ENCODE measurements at places on chromosomes 6 and 20.

DNA sequence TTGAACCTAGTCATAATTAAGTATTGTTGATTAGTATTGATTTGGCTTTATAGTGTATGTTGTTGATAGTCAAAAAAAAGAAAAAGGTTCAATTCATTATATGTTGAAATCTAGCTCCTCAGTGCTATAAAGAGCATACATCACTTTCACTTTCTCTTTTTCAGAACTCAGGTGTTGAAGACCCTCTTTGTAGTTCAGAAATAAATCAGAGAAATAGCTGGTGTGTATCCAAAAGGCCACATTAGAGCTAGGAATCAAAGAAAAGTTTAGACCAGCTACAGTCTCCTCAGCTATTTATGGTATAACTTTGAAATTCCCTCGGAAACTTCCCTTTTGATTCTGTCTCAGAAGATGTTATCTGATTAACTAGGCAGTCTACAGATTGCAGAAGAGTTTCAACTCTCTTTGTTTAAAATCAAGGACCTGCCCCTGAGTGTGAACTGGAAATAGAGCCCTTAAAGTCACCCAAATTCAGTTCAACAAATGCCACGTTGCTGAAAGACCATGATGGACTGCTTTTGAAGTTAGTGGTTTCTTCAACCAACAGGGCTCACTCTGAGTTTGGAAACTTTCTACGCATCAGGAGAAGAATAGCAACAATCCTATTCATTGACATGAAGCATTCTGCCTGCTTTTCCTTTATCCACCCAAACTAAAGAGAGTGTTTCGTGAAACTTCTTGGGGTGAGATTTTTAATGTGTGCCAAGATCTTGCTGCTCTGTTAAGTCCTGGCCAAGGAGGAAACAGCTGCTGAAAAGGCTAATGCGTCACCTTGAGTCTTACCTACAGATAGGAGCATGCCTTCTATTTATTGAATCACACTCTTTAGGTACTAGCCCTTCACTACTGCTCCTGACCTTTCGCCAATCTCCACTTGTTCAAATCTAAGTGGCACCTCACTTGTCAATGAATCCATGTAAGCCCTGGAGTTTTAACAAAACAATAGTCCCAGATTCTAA lies 111.7 kb downstream of the TNFRSF21 start:
- no peak for DNase-seq

GRCh38 chr20:43949741-43950618 lies 35.3 kb downstream of the TOX2 start:
- peak; percentile 26 for DNase-seq

DNA sequence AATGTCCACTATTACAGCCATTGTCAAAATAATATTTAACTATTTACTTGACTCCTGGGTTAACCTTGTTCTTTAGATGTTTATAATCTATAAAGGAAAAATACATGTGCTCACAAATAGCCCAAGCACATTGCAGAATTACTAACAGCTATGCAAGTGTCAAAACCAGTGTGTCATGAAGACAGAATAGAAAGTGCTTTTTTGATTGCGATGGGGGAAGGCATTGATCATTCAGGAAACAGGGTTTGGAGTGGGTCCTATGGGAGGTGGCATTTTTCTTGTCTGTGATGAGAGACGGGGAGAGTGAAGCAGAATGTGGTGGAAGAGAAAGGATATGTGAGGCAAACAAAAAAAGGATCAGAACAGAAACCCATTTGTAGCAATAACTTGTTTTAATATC lies 1.0 kb upstream of the AGPAT4 start:
- no peak for DNase-seq

GRCh38 chr20:46308258-46309157 lies at the start of gene CDH22:
Gene CDH22 (minus strand): TSS chr20:46308498. CDS start chr20:46251294, 57,204 bp downstream.
- peak; percentile 65 for DNase-seq

DNA sequence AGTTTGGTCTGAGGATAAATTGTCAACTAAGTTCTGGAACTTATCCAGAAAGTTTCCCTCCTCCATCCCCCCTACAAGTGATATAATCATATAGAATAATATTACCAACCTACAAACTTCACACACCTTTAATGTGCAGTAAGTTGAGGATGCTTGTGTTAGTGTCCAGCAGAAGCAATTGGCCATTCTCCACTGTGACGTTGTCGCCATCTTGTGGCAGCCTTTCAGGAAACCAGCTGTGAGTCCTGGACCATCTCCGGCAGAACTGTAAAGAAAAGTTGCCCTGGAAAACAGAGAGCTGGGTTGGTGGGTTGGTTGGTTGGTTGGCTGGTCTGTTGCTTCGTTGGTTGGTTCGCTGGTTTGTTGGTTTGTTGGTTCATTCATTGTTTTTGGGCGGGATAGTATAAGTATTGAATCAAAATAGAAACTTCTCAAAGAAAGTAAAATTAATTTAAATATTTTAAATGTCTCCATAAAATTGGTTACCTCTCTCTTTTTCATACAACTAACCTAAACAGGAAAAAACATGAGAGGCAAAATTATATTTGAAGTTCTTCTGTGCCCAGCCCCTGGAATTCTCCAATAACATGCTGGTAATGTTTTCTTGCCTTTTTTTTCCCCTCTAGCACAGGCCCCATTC lies 127.5 kb downstream of the PKHD1 start:
- DNase-seq: peak; percentile 72

DNA sequence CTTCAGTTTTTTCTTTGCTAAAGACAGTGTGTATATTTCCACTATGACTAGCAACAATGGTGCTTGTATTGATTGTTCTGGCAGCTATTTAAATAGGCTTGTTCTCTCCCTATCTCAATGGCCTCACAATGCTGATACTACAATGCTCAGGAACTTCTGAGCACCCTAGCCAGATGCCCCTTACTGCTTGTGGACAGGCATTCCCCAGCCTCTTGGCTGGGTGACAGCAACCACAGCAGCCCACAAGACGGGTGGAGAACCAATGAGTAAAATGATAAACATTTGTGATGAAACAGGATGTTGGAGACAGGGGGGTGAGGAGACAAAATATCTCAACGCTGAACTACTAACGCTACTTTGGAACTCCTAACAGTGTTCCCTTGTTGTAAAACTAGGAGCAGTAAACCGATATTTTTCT lies 42.3 kb downstream of the HIVEP2 start:
- DNase-seq: peak; percentile 38

- no peak for DNase-seq
Measured at GRCh38 chr6:157420497-157420896, 39.5 kb downstream of the ZDHHC14 start.

DNA sequence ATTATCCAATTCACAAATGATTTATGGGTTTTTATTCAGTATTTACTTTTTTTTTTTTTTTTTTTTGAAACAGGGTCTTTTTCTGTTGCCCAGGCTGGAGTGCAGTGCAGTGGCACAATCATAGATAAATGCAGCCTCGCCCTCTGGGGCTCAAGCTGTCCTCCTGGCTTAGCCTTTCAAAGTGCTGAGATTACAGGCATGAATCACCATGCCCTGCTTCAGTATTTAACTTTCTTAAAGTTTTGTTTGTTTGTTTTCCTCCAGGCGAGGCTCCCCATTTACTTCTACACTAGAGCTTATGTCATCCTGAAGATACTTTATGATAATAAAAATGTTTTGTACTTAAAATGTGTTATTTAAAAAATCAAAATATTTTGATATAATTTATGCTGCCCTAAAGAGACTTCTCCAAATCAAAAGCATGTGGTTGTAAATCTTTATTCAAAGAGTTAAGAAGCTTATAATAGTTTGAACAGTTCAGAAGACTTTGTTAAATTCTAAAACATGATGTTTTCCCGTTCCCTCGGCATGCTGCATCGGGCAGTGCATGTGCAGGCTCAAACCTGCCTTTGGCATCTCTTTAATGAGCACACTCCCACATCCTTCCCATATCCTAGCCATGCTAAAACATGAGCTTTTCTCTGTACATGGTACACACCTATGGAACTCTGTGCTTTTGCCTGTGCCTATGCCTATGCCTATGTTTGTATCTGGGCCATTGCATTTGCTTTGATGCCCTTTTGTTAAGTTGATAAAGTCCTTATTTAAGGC lies 11.0 kb downstream of the SMPDL3A start:
- DNase-seq: peak; percentile 31

- no peak for DNase-seq
Measured at GRCh38 chr6:106694343-106694742, 65.0 kb downstream of the QRSL1 start.

- no peak for DNase-seq
Measured at GRCh38 chr20:58982406-58983114, 1.5 kb downstream of the NELFCD start.

GRCh38 chr20:13105864-13106457 lies 97.2 kb downstream of the SPTLC3 start:
- peak; percentile 9 for DNase-seq

GRCh38 chr6:80249897-80250296 lies 143.4 kb downstream of the BCKDHB start:
- DNase-seq: no peak

DNA sequence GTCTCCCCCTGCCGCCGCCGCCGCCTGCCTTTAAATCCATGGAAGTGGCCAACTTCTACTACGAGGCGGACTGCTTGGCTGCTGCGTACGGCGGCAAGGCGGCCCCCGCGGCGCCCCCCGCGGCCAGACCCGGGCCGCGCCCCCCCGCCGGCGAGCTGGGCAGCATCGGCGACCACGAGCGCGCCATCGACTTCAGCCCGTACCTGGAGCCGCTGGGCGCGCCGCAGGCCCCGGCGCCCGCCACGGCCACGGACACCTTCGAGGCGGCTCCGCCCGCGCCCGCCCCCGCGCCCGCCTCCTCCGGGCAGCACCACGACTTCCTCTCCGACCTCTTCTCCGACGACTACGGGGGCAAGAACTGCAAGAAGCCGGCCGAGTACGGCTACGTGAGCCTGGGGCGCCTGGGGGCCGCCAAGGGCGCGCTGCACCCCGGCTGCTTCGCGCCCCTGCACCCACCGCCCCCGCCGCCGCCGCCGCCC lies 474 bp downstream of the CEBPB start:
- peak; percentile 74 for DNase-seq

GRCh38 chr20:38301309-38301708 lies 2.6 kb upstream of the BPI start:
- no peak for DNase-seq

GRCh38 chr6:46509981-46510510 lies 18.8 kb upstream of the RCAN2 start:
- no peak for DNase-seq

DNA sequence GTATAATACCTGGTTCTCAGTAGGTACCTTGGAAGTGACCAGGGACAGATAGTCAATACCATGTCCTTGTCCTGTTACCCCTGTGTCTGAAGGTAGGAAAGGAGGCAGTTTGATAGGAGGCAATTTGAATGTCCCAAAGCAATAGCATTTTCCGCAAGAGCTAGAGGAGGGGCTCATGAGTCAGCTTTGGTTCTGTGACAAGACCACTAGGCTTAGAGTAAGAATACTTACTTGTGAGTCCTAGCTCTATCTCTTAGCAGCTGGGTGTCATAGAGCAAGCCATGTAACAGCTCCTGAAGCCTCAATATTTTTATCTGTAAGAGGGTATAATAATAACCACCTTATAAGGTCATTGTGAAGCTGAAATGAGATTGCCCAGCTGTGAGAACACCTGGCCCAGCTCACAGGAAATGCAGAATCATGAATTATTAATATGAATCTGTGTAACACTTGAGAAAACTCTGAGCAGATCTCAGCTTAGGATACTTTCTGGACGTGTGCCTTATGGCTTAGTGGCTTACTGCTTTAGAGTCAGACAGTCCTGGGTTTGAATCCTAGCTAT lies 58.6 kb downstream of the DAAM2 start:
- DNase-seq: peak; percentile 64

DNA sequence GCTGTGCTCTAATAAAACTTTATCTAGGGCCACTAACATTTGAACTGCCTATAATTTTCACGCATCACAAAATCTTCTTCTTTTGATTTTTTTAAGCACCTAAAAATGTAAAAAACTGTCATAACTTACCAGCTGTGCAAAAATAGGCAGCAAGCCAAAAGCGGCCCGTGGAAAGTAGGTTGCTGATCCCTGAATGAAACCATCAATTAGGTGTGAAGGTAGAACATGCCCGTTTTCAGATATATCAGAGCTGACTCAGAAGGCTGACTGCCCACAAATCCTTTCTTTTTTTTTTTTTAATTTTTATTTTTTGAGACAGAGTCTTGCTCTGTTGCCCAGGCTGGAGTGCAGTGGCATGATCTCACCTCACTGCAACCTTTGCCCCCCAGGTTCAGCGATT lies 4.9 kb upstream of the IPCEF1 start:
- DNase-seq: no peak

GRCh38 chr20:30419466-30419865 lies 838.0 kb upstream of the DEFB115 start:
- DNase-seq: no peak

All from body of pancreas (tissue), 4 donors.